Stimulated activated CD8-positive, alpha-beta memory T cell treated with anti-CD3 and anti-CD28 coated beads, Interleukin-4, amount 100 ng/mL, for 4 hours (primary cell): ENCODE measurements at places on chromosomes 1 and 21.

GRCh38 chr21:42060166-42060565, 11.0 kb upstream of the UMODL1 start:
- DNase-seq = no peak

GRCh38 chr1:6731905-6732304, 30.3 kb upstream of the DNAJC11 start:
- DNase-seq = no peak

DNA sequence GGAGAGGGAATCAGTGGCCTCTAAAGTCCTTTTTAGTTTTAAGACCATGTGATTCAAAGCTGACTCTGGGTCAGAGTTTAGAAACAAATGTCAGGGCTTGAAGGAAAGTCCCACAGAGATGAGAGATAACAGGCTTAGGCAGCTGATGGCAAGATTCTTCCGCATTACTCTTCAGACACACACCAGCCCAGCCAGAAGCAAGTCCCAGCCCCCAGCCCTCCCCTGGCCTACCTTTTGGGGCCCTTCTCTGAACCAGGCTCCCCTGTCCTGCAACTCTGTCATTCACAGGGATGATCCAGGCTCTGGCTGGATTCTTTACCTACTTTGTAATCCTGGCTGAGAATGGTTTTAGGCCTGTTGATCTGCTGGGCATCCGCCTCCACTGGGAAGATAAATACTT, 13.1 kb upstream of the CASQ1 start:
- DNase-seq = no peak

GRCh38 chr1:54922921-54923421, 36.0 kb upstream of the DHCR24 start:
- DNase-seq = no peak

GRCh38 chr21:40255518-40256444, 388.5 kb downstream of the PCP4 start:
- no peak for DNase-seq

DNA sequence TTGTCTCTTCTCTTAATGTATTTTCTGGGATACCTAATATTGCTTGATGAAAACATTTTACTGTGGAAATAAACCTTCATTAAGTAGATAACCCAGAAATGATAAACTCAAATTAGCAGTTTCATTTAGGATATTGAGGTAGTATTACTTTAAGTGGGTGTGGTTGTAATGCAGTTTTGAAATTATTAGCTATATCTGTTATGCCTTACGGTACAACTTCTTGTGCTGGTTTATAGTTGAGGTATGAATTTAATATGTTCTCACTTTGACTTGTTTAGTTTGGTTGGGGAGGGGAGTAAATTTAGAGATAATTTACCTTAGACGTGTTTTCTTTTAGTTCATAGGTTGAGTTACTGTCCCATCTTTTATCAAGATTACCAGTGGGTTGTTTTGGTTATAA, 111.0 kb downstream of the POU2F1 start:
- DNase-seq = no peak

GRCh38 chr1:232764458-232765251, 40.6 kb upstream of the MAP10 start:
- no peak for DNase-seq

DNA sequence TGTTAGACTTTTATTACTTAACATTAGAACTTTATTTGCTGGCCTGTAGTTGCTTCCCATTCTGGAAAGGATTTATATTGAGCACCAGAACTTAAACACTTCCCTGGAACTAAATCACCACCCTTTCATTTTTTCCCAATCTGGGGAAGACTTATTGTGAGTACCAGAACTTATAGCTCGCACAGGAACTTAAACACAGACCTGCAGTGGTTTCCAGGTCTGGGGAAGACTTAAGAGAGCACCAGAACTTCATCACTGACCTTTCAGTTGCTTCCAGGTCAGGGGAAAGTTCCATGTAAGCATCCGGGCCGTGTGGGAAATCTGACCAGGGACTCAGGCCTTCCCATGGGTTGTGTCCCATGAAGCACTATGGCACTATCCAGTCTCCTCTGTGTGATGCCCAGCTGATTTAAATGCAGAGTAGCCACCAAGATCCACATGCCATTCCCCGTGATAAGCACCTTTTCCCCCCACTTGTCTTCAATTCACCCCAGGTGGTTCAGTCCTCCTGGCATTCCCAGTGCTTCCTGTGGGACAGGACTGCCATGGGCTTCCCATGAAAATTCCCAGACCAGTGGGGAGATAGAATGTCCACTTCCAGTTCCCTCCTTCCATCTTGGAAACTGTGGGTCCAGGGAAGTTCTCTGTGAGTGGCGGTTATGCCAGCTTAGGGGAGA, 48.9 kb downstream of the C4BPA start:
- DNase-seq = no peak
